ENCODE measurements at places on chromosomes 2 and 18.
A peak's percentile ranks its signal among the peaks of the same experiment; 100 is the strongest.

DNA sequence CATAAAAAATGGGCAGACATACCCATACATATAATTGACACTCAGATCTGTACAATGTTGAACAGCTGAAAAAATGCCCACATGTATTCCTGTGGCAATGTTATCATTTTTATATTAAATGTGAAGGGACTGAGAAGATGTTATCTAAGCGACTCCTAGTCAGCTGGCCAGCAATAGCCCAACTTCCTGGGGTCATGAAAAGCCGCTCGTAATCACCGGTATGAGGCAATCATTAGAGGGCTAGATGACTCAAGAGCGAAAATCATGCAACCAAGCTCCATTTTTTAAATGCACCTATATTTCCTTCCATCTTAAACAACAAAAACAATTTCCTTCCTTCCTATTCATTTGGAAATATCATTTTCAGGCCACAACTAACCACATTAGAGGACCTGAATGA, 274.6 kb upstream of the CCDC68 start:
- no peak for DNase-seq

DNA sequence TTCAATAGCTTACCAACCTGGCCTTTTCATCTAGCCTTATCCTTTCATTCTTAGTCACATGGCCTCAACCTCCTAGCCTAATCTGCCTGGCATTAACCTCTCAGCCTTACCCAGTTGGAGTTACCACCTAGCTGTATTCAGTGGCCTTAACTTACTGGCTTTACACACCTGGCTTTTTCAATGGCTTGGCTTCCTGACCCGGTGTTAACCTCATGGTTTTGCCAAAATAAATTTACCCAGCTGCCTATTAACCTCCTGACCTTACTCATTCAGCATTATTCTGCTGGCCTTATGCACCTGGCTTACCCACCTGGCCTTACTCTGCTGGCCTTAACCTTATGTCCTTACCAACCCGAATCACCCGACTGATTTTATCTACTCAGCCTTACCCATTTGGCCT, 135.5 kb upstream of the ZSWIM2 start:
- DNase-seq: no peak

GRCh38 chr2:158273791-158274190, 172.1 kb downstream of the UPP2 start:
- DNase-seq: no peak

GRCh38 chr2:42052702-42053481, 5.1 kb downstream of the PKDCC start:
- no peak for DNase-seq

DNA sequence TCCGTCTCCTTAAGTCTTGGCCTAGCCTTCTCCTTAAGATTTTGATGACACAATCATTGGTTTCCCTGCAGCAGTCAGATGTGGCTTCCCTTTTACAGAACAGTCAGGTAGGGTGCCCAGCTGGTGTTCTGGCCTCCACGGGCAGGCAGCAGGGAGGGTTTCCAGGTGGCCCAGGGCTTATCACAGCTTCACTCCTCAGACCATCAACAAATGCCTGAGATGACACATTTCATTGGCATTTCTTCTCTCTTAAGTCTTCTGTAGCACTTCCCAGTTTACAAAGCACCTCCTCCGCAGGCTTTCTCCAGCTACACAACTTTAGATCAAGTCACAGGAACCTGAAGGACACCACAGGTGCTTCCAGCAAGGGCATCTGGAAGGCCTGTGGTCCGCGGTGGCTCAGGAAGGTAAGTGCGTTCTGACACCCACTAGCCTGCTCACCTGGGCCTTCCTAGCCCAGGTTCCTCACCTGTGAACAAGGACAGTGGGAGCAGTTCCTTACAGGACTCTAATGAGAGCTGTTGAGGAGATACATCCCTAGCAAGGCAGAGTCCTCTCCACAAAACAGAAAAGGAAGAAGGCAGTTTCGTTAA, 37.6 kb downstream of the PTPN18 start:
- no peak for DNase-seq

- DNase-seq: peak; percentile 19
Observed at GRCh38 chr2:148948868-148949267, 73.8 kb downstream of the KIF5C start.

- DNase-seq: no peak
Observed at GRCh38 chr2:159010340-159010739, 41.9 kb downstream of the TANC1 start.

DNA sequence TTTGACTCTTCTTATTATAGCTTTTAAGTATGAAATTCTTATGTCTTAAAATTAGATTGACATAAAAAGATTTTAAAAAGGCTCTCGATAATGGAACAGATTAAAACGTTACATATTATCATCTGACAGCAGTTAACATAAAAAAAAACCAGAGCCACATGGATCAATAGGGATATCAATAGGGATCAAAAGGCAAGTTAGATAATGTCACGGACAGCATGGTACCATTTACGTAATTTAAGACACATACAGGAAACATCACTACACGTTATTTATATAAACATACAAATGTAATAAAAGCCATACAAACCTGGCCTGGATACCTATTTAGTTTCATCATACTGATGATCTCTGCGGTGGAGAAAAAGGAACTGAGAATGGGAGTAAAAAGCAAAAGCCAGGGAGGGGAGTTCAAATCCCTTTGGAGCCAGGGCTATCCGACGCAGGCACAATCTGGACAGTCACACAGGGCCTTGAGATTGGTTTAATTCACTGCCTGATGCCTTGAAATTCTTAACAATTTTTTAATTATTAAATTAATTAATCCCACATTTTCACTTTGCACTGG, 227.2 kb downstream of the AFF3 start:
- no peak for DNase-seq

GRCh38 chr2:126527836-126528490, 128.0 kb upstream of the GYPC start:
- DNase-seq: peak; percentile 70

GRCh38 chr2:28678944-28679343, 72.7 kb upstream of the PPP1CB start:
- no peak for DNase-seq

DNA sequence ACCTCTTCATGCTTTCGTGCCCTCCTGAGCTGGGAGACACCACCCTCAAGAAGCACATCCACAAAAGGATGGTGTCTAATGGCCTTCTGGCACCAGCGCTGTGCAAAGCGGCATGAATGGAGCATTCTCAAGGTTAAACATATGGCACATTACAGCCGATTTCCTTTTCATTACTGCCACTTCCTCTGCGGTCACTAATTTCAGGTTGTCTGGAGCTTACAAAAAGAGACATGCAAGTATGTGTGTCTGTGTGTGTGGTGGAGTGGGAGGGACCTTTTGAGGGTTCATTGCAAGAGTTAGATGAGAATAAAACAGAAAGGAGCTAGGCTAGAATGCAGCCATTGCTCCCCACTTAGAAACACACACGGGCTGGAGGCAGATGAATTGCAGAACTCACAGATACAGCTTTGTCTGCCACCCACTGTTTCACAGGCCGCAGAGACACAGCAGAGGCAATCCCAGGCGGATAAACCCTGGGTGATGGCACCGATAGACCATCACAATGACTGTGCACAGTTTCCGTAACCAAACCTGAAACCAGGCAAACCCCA, 76.0 kb downstream of the TGIF1 start:
- peak; percentile 34 for DNase-seq

GRCh38 chr2:66562304-66562685, 127.4 kb downstream of the MEIS1 start:
- DNase-seq: no peak

GRCh38 chr2:42770288-42771131, 6.6 kb upstream of the OXER1 start:
- DNase-seq: peak; percentile 41

DNA sequence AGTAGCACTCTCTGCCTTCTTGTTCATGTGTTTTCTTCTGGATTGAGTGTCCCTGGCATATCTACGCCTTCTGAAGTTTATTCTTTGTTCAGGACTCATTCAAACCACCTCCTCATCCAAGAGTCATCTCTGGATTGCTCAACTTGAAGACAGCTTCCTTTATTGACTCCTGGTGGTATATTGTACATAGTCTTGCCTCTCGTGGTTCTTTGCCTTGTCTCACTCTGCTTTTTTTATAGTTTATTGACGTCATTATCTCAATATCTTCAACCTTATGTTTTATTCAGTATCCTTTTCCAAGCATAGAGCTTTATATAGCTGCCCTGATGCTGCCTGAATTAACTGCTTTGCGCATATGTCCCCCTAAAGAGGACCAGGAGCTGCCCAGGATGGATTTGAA, 161.7 kb downstream of the INSIG2 start:
- no peak for DNase-seq

DNA sequence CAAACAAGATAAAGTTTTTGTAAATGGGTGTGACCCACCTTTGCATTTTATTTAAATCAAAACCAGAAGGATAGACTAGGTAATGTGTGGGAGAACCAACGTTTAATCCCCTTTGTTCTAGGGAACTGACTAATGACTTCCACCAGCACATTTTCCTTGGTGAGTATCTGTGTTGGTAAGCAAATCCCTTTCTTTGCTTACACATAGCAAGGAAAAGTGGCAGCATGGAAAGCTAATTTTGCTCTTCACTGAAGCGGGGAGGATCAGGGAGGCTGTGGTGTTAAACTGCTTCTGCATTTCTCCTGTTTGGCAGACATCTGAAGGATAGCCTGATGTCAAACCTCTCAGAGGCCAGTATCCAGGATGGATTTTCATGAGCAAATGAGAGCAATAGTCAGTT, 331.1 kb downstream of the PTPRM start:
- no peak for DNase-seq

- no peak for DNase-seq
Observed at GRCh38 chr2:238728330-238729260, 119.3 kb upstream of the TWIST2 start.

DNA sequence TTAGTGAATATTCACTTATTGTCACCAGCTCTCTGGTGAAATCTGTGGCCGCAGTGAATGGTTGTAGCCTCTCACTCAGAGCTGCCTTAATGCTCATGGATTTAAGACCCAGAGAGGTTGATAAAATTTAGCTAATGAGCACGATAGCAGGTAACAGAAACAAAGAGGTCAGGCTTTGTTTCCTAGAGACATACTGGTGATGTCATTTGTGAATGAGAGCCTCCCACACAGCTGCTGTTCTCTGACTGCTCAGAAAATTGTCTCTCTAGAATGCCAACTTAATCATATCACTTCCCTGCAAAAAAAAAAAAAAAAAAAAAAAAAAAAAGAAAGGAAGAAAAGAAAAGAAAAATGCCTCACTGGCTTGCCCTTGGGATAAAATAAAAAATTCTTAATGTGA, 411.7 kb upstream of the MYT1L start:
- no peak for DNase-seq

GRCh38 chr2:36246320-36246990, 109.1 kb upstream of the CRIM1 start:
- DNase-seq: no peak

DNA sequence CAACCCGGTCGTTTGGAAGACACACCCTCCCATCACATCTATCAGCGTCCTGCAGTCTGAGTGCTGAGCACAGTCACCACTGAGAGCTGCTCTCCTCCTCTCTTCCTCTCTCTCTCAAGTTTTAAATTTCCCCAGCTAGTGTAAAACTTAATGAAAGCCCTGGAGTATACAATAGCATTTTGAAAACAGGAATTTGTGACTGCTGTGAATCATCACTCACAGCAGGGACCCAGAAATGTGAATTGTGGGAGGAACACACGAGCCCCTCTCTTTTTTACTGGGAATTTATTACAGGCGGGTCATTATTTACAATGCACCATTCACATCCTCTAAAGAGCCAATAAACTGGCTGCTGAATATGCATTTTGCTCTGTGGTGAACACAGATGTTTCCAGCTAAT, 185.0 kb upstream of the SMIM21 start:
- DNase-seq: no peak

DNA sequence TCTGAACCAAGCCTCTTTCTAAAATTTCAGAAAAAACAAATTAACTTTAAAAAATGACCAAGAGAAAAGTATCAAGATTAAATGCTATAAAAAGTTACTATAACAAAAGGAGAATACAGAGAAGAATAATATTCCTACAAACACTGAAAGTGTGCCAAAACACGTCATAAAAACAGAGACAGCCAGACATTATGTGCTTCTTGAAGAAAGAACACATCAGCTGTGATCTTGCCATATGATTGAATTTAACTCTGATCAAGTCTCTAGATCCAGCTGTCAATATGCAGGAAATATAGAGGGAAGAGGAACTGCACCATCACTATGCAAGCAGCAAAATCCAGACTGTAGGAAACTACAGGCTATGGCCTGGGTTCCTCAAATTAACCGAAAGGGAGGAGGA, 33.7 kb upstream of the COL5A2 start:
- DNase-seq: no peak

DNA sequence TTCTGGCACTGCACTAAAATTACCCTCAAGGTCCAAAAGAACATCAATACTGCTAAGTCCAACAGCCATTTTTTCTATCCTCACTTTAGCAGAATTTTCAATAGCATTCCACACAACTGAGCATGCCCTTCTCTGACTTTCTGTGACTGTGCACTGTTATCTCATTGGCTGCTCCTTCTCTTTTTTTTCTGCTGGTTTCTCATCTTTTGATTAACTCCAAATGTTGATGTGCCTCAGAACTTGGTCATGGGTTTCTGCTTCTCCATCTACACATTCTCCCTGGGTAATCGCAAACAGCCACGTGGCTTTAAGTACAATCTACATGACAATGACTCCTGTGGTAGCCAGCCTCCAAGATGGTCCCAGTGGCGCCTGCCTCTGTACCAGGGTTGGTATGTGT, 75.0 kb upstream of the CD226 start:
- no peak for DNase-seq

- DNase-seq: no peak
Observed at GRCh38 chr2:171941316-171941699, 19.0 kb downstream of the HAT1 start.

DNA sequence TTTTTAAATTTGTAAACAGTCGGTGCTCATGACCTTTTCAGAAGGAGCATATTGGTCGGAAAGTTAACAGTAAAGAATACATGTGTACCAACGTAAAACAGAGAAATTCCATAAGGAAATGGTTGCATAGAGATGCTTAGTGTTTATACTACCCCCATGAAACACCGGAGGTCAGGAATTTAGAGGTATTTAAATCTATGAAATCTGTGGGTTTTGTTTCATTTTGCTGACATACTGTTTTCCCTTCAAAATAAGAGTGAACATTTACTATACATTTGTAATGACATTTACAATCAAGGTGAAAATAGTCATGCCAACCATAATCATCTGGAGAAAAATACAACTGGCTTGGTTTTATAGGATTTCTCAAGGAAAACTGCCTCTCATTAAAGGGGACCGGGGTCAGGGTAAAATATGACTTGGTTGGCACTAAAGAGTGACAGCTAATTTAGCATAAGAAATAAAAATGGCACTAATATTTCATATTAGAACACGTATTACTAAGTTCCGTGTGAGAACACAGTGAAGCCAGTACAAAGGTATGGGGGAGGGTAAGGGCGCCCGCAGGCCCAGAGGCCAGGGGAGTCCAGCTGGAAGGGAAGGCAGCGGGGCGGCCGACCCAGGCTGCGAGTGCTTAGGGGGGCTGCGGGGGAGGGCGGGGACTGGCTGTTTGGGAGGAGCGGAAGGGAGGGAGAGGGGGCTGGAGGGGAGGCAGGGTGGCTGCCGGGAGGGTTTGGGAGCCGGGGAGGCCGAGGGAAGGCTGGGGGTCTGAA, 1.1 kb upstream of the RNU4ATAC start:
- no peak for DNase-seq

Data from CD4-positive, alpha-beta T cell treated with Interleukin-15 for 1 hour (primary cell).